ENCODE measurements at places on chromosomes 3 and 15.

GRCh38 chr3:194824100-194824499 is 138.4 kb downstream of the FAM43A start:
- DNase-seq, result no peak

DNA sequence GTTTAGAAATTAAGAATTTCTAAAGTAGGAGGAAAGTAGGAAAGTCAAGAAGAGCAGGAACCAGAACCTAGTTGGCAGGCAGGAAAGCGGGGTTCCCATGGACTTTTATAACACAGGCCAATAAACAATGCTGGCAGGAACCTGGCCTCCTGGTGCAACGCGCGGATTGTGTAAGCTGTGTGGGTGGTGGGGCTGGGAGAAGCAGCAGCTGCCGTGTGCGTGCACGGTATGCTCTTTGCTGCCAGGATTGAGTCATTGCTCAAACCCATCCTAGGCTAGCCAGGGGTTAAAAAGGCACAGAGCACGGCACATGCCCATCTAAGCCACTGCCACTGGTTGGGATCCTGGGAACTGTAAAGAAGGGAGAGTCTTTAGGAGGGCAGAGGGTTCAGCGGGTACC is 209.9 kb upstream of the RGMA start:
- DNase-seq, result no peak

DNA sequence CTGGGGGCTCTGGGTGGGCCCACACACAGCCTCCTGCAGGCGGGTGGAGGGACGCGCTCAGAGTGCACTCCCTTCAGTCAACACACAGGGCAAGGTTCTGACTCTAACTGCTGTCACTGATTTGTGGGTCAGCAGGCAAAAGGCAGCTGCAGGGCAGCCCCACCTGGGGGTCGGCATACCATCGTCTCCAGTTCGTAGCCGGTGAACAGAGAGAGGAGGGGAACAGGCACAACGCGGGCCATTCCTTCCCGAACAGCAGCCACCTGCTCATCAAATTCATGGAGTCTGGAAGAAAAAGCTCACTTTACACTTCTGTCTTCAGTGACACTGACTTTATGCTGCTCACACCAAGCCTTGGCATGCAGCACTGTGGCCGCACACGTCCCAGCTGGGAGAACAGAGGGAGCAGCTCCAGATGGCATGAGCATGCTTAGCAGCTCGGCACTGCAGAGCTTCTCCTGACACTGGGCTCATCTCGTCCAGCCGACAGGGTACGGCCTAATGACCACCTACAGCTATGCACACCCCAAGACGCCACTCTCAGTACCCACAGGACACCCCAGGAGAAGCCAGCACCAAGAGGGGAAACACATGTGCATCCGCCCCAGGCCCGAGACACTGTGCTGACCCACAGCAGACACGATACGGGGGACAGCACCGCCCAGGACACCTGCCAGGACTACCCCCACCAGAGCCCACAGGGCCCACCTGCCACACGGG is 14.4 kb upstream of the OCA2 start:
- DNase-seq, result no peak

GRCh38 chr3:122078235-122078935 is 23.2 kb downstream of the CD86 start:
- DNase-seq, result no peak

DNA sequence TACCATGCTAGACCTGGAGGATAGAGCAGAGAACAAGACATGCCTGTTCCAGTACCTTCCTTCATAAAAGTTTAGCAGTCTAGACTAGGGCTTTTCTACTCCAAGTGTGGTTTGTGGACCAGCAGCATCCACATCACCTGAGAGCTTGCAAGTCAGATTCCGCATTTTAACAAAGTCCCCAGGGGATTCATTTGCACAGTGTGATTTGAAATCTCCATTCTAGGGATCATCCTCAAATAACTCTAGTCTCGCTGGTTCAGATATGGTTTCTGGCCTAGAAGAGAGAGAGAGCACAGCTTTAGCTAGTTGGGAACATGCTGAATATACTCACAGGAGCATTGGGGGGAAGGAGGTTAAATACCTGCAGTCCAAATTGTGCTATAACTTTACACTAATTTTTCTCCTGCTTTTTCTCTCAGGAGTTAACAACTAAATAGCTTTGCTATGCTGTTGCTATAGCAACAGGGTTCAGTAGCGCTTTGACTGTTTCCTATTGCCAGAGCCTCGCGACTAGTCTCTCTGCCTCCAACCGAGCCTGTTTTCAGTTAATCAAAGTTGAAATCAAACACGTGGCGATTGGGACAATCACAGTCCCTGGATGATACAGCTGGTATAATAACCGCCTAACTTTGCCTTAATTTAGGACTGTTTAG is 64.0 kb upstream of the RASGRF1 start:
- no peak for DNase-seq

- DNase-seq, result no peak
Measured at GRCh38 chr15:96421178-96421601, 90.7 kb downstream of the NR2F2 start.

- no peak for DNase-seq
Measured at GRCh38 chr3:44072601-44073540, 168.8 kb upstream of the TOPAZ1 start.

GRCh38 chr3:37964146-37964545 is 26.4 kb upstream of the VILL start:
- DNase-seq, result no peak

- DNase-seq, result no peak
Measured at GRCh38 chr15:88036154-88036839, 220.2 kb downstream of the NTRK3 start.

DNA sequence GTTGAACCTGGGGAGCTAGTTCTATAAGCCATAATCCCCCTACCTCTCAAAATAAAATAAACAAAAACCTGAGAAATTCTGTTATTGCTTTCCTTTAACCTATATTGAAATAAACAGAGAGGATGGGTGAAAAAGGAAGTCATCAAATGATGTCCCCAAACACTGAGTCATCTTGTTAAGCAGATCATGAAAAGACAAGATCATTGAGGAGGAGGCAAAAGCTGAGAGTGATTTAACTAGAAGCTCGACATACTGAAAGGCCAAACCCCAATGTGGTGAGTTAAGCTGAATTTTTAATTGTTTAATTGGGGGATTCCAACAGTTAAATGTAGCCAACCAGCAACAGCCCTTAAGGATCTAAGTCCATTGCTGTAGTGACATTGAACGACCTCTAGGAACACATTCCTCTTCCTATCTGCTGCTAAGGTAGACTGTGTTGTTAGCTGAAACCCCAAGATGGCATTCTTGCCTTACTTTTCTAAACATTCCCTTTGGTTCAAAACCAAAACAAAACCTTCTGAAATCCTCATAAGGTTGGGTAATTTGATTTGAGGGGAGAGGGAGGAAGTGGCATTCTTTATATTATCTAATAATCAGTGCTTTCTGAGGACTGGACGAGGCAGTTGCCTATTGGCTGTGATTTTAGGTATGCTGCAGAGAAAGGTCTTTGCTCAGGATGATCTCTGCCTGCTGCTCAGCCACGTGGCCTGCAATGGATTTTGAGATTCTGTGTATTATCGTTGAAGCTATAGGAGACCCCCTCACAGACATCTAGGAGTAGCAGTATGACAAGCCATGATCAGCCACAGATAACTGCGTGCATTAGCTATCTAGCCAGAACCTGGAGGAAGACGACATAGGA is 62.7 kb upstream of the BNIP2 start:
- no peak for DNase-seq

- DNase-seq, result no peak
Measured at GRCh38 chr15:96336596-96337364, 6.3 kb downstream of the NR2F2 start.

- no peak for DNase-seq
Measured at GRCh38 chr15:41855261-41855961, 16.8 kb downstream of the PLA2G4B start.

- no peak for DNase-seq
Measured at GRCh38 chr3:50251220-50251619, 15.2 kb downstream of the GNAI2 start.

DNA sequence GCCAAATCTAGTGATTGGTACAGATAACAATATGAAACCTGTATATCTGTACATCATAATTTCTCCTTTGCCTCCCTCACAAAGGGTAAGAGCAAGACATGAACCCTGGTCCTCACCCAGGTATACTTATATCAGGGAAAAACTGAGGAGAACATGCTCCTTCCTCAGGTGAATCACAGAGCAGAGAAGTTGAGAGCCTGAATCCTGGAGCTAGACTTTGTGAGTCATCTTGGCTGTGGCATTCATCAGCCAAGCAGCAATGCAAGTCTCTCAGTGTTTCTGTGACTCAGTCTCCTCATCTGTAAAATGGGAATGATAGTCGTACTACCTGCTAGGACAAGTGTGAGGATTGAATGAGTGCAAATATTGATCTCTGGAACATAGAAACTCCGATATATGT is 165.7 kb upstream of the ADAMTS9 start:
- DNase-seq, result no peak

DNA sequence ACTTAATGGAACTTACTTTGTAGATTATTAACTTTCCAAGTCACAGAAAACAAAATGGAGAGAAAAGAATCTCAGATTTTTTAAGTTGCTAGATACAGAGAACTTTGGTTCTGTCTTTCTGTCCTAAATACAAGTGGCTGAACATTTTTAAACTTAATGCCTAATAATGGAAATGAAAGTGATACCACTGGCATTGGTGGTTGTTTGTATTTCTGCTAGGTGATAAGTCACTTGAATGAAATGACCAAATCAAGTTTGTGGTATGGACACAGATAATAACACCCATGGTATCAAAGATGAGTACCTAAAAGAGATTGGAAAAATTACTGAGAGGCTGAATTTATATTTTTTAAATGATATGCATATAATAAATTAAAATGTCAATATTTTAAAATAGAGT is 502.1 kb downstream of the CNTN6 start:
- DNase-seq, result no peak

DNA sequence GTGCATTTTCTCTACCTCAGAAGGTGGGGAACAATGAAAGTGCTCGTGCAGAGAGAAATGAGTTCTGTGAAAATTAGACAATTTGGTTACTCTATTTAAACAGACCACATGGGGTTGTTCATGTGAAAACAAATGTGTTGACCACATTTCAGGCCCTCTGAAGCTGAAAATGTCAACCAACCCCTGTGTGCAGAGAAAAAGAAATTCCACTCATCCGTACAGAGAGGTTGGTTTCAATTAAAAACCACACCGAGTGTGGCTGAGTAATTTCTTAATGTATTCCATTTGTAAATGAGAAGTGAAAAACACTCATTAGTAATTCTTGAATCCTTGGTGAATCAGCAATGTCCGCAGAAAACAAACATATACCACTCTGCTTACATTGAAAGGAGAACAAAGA is 46.9 kb upstream of the SLC7A14 start:
- no peak for DNase-seq

DNA sequence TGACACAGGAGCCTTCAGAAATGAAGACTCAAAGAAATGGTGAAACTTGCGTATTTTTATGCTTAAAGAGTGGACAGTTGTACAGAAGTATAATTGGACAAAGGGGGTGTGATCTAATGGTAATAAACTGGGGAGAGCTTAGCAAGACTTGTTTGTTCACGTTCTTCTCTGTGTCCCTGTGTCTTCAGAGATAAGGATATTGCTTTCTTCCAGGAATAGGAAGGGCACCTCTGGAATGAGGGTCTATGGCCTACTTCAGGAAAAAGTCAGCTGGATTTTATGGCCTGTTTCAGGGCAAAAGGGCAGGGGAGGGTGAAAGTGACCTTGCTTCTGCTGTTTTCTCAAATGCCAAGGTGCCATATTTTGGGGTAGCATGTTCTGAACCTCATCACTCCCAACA is 4.5 kb upstream of the TOPAZ1 start:
- no peak for DNase-seq

DNA sequence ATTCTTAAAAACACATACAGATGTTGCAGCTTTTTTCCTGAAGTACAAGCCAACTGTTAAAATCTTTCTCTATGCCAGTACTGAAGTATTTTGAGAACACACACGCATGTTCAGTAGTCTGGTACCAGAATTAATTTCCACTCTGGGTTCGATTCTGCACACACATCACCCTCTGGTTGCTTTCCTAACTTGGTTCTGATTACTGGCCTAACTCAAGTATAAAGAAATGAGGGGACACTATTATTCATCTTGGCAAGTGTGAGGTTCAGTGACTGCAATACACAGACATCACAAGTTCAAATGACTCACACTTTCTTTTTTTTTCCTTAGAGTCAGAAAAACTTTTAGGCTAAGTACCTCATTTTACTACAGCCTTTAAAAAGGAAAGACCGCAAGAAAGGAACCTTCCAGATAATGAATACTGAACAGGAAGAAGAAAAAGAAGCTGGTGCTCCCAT is 37.4 kb upstream of the LDHAL6B start:
- no peak for DNase-seq

DNA sequence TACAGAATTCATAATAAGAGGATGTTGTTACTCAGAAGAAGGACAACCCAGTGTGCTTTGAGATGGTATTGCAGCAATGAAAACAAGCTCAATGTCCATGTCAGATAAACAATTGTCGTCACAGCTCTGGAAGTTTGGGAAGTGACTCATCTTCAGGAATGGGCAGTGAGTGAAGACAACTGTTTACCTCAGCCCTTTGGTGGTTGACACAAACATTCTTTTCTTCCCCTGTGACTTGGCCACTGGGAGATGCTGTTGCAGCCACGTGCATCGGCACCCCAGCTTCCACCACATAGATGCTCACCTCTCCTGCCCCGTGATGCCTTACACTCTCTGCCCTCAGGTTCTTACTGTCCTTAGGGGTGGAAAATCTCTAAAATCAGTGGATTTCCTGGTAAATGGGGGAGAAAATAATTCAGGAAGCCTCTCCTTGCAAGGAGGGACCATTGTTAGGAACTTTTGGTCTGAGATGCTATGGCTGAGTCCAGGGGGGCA is 114.1 kb upstream of the GALNT15 start:
- no peak for DNase-seq

- DNase-seq, result no peak
Measured at GRCh38 chr3:14426305-14426620, 23.9 kb downstream of the SLC6A6 start.

GRCh38 chr3:114816052-114816451 is 331.0 kb downstream of the ZBTB20 start:
- DNase-seq, result no peak

DNA sequence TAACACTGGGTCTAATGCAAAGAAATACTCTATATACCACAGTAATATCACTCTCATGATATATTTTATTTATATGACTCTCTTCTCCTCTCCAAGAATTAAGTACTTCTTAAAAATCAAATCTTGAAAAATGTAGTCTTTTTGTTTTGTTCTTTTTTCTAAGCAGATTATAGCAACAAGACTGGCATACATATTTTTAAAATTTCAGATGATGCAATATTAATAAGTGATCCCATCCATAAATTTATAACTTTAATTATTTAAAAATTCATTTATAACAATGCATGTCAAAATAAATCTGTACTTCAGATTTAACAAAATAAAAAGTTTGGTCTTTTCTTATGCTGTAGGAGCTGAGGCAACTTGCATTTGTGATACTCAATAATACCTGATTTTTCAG is 95.0 kb upstream of the NEDD4 start:
- no peak for DNase-seq

DNA sequence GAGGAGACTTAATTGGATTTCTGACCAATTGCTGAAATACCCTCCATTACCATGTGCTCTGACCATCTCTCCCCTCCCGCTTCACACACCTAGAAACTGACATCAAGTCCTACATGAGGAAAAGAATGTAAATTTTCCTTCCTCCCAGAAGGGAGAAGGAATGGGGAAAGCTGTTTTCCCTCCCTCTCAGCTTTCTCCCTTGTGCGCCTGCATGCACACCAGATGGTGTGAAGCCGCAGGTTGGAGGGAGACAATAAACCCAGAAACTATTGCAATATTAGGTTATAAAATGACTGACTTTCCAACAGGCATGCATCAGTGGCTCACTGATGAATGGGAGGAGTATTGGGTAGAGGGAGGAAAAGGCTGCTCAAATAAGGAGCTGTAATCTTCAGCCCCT is 50.9 kb downstream of the MB21D2 start:
- DNase-seq, result no peak

- DNase-seq, result no peak
Measured at GRCh38 chr15:44468709-44469385, 41.4 kb downstream of the CTDSPL2 start.
